AG04449 (cell line): ENCODE measurements at places on chromosomes 11 and 22.

GRCh38 chr11:119999220-119999619 is 138.7 kb downstream of the TRIM29 start:
- DNase-seq, result no peak

DNA sequence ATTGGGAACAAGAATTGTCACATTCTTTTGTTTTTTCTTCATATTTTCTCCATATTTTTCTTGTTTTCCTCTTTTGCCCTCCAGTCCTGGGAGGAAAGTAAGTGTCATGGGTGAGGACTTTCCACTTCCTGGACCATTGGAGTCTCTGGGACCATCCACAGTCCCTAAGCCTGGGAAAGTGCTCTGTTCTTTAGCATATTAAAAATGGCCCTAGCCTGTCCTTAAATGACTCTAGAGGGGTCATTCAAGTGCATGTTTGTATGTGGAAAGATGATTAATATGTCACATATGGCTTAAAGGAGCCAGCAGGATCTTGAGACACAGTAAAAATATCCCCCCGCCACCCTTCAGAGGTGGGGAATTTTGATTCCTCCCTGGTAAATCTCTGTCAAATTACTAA is 20.1 kb upstream of the SCGB1D1 start:
- DNase-seq, result no peak

DNA sequence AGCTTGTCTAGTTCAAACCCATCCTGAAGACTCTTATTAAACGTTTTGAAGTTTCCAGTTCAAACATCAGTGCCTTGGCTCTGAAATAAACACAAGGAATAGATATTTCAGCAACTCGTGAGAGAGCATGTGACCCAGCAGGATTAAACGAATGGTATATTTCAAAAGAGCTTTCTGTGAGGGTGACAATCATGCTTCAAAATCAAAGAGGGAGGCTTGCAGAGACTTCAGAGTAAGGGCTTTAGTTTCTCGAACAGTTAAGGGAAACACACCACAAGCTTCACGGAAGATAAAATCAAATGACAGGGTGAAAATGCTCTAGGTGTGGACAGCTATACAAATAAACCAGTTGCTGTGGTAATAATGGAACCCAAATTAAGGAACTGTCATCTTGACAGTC is 1.4 kb downstream of the HPS4 start:
- DNase-seq, result no peak

GRCh38 chr11:108927791-108928545 is 263.1 kb downstream of the DDX10 start:
- no peak for DNase-seq

DNA sequence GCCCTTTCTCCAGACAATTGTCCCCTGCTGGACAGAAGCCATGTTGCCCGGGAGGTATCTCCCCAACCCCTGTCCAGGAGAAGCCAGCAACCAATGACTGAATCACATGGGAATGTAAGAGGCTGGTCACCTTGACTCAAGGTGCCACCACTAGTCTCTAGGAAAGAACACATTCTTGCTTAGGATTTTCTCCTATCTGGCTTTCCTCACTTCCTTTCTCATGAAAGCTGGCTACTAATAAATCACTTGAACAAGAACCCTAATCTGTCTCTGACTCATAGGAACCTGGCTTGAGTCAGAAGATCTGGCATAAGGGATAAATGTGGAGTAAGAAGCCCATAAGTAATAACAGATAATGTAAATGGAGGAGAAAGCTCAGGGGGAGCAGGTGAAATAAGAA is 101.4 kb upstream of the C11orf87 start:
- no peak for DNase-seq

GRCh38 chr11:23570828-23571227 is 710.6 kb upstream of the CCDC179 start:
- DNase-seq, result peak; percentile 19

DNA sequence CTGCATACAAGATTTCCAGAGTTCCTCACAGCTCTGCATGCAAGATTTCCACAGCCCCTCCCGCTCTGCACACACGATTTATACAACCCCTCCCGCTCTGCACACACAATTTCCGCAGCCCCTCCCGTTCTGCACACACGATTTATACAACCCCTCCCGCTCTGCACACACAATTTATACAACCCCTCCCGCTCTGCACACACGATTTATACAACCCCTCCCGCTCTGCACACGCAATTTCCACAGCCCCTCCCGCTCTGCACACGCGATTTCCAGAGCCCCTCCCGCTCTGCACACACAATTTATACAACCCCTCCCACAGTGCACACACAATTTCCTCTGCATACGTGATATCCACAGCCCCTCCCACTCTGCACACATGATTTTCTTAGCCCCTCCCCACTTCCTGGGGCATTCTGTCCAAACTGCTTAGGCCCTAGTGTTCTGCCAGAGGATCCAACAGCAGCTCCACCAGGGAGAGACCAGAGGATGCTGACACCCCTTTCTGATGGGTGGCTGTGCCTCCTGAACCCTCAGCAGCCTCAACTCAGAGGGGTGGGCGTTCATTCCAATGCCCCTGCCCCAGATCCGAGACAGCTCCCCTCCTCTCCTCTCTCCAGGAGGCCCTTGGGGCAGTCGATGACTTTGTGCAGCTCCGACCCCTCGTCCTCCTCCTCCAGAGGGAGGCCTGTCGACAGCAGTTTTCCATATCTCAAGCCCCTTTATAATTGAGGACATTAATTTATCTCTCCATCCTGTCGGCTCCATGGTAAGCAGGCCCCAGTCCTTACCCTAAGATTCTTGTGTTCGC is 671.7 kb downstream of the BRD1 start:
- no peak for DNase-seq

DNA sequence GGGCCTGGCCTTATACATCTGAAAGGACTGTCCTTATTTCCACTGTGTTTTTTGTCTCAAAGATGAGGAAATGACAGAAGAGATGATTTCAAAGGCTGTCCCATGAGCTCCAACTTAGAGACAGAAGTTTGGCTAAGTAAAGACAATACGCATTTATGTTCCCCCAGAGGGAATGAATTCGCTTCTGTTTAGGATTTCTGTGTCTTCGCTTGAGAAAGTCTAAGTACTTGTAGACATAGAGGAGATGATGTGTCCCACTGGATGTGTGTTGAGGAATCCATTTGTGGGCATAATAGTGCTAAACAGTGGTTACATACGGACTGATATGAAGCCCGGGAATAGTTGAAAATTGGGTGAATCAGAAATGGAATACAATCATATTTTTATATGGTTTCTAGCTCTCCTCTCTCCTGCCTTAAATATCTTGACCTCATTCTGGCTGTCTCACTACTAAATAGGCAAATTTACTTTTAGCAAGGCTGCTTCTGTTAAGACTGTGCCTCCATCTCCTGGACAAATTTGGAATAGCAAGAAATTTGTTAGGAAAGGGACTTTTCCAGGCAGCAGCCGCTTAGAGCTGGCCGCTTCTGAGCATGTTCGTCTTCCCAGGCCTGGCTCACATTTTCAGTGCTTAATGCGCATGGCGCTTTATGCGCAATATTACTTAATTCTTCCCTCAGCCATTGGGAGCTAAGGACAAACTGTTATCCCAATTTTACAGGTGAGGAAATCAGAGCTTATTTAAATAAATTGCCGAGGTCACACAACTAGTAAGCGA is 1.9 kb upstream of the PEX26 start:
- no peak for DNase-seq

DNA sequence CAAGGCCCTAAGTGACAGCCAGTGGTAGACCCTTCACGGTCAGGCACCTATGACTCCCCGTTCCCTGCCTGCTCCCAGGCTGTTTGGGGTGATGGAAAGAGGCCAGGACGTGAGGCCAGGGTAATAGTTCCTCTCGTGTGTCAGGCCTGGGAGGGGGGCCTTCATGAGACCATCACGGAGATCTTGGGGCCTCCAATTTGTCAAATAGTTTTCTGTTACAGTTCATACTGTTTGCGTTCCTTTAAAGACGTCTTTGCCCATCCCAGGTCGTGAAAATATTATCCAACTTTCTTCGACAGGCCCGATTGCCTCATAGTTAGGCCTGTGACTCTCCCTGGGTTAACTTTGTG is 62.2 kb upstream of the KCNQ1OT1 start:
- DNase-seq, result no peak

DNA sequence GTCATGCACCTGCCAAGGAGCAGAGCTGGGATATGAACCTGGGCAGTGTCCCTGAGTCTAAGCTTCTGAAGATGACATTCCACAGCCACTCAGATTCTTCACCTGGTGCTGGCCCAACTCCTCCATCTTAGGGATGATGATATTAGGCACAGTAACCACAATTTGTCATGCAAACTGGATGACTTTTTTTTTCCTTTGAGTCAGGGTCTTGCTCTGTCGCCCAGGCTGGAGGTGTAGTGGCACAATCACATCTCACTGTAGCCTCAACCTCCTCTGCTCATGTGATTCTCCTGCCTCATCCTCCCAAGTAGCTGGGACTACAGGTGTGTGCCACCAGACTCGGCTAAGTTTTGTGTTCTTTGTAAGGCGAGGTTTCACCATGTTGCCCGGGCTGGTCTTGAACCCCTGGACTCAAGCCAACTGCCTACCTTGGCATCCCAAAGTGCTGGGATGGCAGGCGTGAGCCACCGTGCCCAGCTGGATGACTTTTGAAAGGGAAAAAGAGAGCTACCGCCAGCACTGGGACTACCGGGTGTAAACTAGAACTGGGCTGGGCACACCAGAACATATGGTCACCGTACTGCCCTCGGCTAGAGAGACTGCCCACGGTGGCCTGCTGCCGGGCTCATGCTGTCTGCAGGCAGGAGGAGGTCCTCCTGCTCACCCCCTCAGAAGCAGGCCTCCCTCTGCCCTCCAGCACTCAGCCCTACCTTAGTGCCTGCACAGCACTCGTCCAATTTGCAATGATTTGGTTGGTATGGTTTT is 77.7 kb downstream of the NAT10 start:
- DNase-seq, result no peak

DNA sequence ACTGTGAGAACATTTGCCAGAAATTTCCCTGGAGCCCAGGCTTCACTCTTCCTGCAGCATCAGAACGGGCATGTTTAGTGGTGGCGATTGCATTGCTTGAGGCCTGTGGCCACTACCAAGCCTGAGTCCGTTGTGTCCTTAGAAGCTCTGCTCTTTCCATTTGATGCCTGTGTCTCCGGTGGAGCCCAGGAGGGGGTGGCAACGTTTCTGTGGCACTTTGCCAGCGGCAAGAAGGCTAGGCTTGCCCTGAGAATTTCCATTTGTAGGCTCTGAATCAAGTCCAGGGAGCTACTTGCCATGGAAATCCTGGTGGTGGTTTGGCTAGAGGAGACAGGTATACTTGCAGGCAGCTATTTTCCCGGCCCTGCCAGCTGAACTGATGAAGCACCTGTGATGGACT is 47.1 kb downstream of the ADAMTS8 start:
- no peak for DNase-seq

GRCh38 chr22:40610329-40610850 is 26.1 kb downstream of the MRTFA start:
- no peak for DNase-seq

- peak; percentile 21 for DNase-seq
Observed at GRCh38 chr11:4682623-4683419, 14.8 kb downstream of the OR51E2 start.

- no peak for DNase-seq
Observed at GRCh38 chr22:31084811-31085492, 3.8 kb downstream of the SMTN start.

- DNase-seq, result no peak
Observed at GRCh38 chr22:24465566-24465965, 29.6 kb upstream of the UPB1 start.

DNA sequence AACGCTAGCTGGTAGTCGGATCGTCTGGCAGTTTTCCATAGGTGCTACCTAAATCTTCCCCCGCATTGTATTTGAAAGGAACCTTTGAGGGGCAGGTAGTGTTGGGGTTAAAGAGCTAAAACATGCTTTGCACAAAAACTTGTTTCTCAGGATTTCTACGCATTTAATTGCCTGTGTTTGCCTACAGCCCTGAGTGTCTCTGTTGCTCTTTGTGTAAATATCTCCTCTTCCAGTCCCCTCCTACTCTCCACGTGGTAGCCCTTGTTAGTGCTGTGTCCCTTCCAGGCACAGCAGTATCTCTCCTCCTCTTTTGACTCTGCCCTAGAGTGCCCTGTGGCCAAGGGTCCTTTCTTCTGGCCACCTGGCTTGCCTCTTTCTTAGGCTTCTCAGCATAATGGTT is 81.7 kb downstream of the BARX2 start:
- no peak for DNase-seq

GRCh38 chr11:132099692-132100091 is 729.3 kb downstream of the NTM start:
- DNase-seq, result no peak
